ENCODE measurements at places on chromosomes 12 and 14. TPM values are rescaled to one million over a fixed set of nuclear protein-coding genes. Genes with fewer than 3 reads are reported as not detected.

The RIPK3 gene
- total RNA-seq: not detected

The RNASE4 gene
- 0.91 TPM for total RNA-seq

DNA sequence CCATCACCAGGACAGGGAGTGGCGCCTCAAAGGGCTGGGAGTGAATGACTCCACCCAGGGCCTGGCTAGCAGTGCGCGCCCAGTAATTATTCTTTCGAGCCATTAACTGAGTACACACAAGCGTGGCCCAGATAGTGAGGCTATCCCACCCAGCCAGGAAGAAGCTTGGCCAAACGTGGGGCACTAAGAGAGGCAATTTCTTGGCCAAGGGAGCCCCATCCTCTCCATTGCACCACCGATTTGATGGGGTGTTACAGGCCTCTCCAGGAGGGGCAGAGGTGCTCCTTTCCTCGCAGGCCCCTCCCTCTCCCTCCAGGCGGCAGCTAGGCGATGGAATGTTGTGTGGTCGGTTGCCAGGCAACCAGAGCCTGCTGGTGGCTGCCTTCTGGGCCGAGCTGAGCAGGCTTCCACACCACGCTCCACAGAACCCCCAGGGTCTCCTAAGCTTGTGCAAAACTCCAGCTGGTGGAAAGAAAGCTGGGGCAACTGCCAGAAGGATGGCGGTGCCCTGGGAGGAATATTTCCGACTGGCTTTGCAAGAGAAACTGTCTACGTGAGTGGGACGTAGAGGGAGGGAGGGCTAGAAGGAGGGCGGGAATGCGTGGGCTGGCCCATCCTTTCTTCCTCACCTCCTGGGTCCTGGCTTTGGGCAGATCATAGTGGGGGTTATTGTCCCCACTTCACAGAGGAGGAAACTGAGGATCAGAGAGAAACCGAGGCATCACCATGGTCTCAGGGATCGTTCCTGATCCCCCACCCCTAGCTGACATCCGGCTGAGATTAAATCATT, at the start of gene CFAP73:
Gene CFAP73 (plus strand): TSS at position 364 of the 790 bp plus-strand sequence. CDS start 134 bp downstream, at position 498.
- DNase-seq: peak; percentile 85

- DNase-seq: no peak
Measured at GRCh38 chr14:20001863-20002262, at the start of gene OR4Q2. Gene OR4Q2, plus strand, starts transcription at chr14:20002163.

GRCh38 chr12:52243856-52244614, 11.0 kb downstream of the KRT7 start:
- peak; percentile 96 for DNase-seq

GRCh38 chr14:91388551-91388975, 29.1 kb downstream of the CCDC88C start:
- DNase-seq: no peak

DNA sequence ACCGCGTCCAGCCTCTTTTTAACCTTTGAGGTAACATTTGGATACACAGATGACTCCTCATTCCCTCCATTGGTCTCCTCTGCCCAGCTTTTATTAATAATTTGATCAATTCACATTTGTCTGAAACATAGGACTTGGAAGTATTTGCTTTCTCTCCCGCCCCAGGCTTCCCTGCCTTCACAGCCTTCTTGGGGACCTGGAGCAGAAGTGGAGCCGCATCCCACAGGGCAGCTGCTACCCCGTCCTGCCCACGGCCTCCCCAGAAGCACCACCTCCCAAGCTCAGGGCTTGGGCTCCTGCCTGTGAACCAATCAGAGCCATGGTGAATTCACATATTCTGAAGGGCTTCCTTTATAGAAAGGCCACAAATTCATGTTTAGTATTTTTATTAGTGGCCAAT, 97.6 kb downstream of the PIWIL1 start:
- no peak for DNase-seq

All from A172 (cell line).